Activated CD4-positive, alpha-beta T cell treated with anti-CD3 and anti-CD28 coated beads, Interleukin-2, amount 10 ng/mL, durations not matched to agents 7 days and 5 days (primary cell): ENCODE measurements at places on chromosomes 2 and 18.

DNA sequence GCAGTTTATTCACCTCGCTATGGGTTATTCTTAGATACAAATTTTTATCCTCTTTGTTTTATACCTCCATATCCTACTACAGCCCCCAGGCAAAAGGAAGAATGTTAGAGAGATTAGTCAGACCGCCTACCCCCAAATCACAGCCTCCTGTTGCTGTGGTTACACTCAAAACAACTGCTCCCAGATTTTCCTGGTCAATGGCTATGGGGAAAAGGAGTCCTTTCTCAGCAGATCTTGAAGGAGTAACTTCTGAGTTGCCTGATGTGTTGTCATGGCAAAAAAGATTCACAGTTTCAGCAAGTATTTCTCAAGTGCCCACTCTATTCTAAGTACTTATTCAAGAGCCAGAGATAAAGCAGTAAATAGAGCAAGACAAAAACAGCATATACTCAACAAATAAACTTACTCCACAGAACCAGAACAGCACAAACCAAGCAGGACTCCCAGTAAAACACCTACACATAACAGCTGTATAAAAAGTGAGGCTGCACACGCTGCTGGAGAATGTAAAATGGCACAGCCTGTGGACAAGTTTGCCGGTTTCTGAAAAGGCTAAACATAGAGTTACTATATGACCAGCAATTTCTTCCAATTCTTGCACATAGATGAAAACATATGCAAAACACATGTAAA lies 104.8 kb downstream of the NOL10 start:
- DNase-seq = no peak

GRCh38 chr2:237614151-237614720 lies 13.2 kb upstream of the LRRFIP1 start:
- DNase-seq = no peak

DNA sequence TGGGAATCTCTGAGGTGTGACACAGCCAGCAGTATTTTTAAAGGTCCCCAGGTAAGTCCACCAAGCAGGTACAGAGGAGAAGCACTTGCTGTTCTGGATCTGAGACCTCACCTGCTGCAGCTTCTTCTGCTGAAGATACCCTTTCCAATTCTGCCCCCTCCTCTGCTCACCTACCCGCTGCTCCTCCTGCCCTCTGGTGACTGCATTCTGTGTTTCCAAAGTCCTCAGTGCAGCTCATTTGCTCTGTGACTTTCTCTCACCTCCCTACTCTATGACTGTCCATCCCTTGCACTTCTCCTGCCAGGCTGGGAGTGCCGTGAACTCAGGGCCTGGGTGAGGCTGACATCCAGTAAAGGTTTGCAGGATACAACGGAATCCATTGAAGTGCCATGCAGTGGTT lies 205.2 kb upstream of the LYPD1 start:
- DNase-seq = no peak

DNA sequence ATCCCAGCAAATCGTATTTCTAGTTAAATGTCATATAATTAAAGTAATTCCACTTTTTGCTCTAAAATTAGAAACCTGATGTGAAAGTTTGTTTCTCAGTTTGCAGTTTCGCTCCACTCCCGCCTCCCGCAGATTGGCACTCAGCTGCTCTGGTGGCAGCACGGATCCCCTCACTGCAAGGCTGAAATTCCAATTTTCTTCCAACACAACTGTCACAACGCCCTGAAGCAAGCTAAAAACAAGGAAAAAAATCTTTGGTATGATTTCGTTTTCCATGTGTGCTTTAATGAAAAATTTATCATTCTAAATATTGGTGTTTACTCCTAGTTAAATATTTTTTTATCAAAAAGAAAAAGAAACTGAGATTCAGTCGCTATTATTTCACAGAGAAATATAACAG lies 38.5 kb downstream of the FTCDNL1 start:
- no peak for DNase-seq

DNA sequence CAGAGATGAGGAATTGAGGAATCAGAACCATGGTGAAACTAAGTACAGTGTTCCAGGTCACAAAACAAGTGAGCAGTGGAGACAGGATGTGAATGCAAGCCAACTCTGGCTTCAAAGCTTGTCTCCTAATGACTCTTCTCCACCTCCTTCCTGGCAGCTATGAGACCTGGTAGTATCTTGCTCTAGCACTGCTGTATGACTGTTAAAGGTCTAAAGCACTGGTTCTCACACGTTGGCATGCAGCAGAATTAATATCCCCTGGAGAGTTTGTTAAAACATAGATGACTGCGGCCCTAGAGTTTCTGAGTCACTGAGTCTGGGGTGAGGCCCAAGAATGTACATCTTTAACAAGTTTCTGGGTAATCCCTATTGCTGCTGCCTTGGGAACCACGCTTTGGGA lies 63.3 kb downstream of the SUCLG1 start:
- DNase-seq = no peak

- no peak for DNase-seq
Observed at GRCh38 chr2:69168144-69168813, 155.3 kb downstream of the ANTXR1 start.

DNA sequence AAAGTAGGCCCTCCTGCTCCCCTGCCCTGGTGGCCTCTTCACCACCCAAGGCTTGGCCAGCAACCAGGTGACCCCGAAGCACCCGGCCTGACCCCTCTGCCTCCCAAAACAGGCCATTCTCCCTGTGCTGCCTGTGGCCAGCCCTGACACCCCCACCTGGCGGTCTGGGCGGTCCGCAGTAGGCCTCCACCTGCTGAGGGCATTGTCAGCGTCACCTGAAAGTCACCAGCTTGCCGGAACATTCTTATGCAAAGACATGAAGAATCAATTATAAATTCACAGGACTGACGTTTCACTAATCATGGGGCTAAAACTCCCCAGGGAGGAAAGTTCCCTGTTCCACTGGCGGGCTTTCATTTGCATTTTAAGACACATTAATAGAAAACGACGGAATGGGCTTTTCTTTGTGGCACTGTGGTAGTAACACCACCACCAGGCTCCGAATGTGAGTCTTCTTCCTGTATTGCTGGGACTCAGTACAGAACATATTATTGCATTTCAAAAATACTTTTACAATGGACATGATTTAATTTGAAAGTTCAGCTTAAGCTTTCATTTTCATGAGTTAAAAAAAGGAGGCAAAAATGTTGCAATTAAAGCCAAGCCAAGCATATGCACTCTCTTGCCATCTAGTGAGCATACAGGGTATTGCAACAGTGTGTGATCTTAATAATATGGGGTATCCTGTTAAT lies 57.4 kb downstream of the ADI1 start:
- peak; percentile 64 for DNase-seq

GRCh38 chr2:120305937-120306490 lies 39.9 kb upstream of the INHBB start:
- DNase-seq = no peak

DNA sequence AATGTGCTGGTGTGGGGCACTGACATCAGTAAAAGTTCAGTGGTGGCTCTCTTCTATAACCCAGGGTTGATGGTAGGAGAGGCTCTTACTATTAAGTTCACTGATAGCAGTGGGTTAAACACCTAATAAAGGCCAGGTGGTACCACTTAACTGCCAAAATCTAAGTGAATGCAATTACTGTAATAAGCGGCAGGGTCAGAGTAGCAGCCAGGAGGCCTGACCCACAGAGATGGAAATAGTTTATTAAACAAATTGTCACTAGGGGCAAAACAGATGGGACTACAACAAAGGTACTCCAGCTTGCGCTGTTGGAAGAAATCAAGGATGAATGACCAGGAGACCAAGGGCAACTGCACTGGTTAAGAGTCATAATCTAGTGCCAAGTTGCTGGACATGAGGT lies 26.6 kb downstream of the ZSWIM2 start:
- DNase-seq = no peak

DNA sequence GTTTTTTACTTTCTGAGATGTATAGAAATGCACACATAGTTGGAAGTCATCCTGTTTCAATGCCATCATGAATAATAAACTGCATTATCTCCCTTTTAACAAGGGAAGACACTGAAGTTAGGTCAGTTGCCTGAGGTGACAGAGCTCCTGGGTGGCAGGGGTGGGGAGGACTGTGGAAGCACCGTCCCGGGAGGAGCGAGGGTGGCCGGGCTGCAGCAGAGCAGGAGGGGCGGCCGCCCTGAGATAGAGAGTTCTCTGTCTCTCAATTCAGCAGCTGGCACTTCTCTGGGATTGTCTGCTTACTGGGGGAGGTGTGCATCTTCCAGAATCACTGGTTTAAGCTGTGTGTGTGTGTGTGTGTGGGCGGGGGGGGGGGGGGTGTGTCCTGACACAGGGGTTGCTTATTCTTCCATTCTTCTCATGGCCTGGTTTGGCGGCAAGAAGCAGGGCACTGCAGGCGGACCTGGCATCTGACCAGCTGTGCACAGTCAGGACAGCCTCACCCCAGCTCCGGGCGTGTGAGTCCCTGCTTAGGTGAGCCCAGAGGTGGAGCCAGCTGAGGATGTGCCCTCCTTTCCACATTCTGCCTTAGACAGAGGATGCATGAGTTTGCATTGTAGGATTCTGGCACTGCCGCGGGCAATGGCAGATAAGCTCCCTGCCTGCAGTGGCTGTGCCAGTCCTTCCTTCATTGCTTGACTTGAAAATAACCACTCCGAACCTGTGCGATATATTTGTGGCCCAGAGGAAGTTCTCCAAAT lies 40.4 kb downstream of the VWA3B start:
- DNase-seq = no peak

DNA sequence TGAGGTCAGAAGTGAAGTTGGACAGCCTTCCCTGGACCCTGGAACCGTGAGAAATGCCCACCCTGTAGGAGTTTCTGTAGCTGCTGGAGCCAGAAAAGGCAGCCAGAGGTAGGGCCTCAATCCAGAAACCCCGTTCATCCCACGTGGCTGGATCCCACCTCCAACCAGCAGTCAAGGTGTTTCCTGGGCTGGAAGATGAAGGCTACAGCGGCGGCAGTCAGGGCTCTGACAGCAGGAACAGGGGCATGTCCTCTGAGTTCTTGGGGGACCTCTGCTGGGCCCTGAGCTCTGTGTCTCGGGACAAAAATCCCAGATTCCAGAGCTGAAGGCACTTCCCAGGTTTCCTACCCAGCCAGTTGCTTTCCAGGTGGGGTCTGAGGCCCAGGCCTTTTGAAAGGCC lies 218.2 kb downstream of the KLHL29 start:
- no peak for DNase-seq

GRCh38 chr18:78884502-78884901 lies 95.1 kb upstream of the SALL3 start:
- no peak for DNase-seq

DNA sequence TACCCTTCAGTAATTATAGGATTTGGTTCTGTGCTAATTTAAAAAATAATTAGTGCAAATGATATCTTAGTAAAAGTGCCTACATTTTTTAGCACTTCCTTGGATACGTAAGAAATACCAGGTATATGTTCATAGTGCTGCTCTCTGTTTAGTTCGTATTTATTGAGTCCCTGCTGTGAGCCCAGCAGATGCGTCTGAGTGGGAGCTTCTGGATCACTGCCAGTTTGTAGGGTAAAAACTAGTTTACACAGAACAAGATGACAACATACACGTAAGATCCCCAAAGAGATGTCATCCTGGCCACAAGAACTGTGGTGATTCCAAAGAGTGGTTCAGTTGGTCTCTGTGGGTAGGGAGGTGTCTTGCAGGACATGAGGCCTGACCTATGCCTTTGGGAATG lies 103.2 kb downstream of the CTIF start:
- no peak for DNase-seq

GRCh38 chr2:85830645-85831044 lies 58.1 kb downstream of the ST3GAL5 start:
- peak; percentile 41 for DNase-seq

- DNase-seq = no peak
Observed at GRCh38 chr2:62486439-62486765, 19.6 kb downstream of the TMEM17 start.

DNA sequence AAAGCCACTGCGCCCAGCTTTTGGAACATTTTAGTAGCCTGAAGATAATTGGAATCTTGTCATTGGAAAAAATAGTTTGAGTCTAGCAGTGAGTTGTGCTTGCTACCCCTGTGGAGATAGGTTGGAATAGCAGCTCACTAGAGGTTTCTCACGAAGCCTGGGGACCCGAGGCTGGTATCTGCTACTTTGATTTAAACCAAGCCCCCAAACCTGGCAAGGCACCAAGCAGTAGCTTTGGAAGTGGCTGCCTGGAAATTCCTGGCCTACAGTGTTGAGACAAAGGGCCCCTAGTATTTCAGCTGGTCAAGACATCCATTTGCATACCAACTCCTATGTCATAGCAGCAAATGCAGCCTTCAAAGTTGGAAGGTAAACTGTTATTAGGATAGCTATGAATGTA lies 42.1 kb downstream of the NOP58 start:
- DNase-seq = no peak

DNA sequence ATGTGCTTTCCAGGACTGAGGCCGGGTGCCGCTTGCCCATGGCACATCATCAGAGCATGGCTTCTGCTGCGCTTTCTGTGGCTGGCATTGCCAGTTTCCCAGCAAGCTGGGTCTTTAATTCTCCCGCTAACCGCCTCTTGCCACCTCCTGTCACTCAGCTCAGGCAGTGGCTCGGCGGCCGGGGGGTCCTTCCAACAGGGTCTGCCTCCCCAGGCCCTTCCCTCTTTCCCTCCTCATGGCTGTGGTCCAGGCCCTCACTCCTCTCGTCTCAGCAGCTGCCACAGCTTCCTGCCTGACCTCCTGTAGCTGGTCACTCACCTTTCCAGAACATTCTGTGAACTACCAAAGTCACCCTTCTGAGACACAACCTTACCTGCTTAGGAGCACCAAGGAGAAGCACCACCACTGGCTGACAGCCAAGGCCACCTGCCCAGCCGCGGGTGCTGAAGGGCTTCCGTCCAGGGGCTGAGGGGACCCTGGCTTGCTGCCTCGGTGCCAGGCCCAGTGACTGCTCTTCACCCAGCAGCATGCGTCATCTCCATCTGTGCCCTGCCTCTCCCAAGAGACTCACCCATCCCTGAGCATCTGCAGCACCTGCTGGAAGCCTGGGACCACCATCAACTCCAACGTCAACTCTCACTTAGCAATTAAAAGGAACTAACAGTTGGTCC lies 22.6 kb downstream of the CHMP1B start:
- DNase-seq = no peak

GRCh38 chr18:56933472-56933871 lies 213.4 kb upstream of the BOD1L2 start:
- DNase-seq = no peak

GRCh38 chr2:71451705-71452104 lies 1.7 kb upstream of the DYSF start:
- DNase-seq = no peak

- peak; percentile 59 for DNase-seq
Observed at GRCh38 chr2:71157124-71157793, 26.8 kb downstream of the MPHOSPH10 start.

GRCh38 chr2:175402571-175402970 lies 221.1 kb upstream of the ATP5MC3 start:
- DNase-seq = no peak

DNA sequence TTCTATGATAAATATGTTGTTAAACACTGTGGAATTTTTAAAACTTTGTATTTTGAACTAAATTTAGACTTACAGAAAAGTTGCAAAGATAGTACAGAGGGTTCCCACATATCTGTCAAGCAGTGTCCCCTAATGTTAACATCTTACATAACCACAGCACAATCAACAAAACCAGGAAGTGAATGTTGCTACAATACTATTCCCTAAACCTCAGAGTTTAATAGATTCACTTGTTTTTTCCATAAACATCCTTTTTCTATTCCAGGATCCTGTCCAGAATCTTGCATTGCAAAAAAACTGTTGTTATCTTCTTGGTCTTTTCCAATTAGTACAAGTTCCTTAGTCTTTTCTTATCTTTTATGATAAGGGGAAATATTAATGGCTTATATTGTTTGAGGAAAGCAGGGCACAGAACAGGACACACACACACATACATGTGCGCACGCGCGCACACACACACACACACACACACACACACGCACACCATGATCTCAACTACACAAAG lies 251.1 kb upstream of the TRIB2 start:
- DNase-seq = no peak

- no peak for DNase-seq
Observed at GRCh38 chr18:6428851-6429395, 14.2 kb upstream of the L3MBTL4 start.
